ENCODE measurements at places on chromosomes 4 and X.

GRCh38 chr4:140557831-140558435 is 10.8 kb downstream of the UCP1 start:
- no peak for DNase-seq

DNA sequence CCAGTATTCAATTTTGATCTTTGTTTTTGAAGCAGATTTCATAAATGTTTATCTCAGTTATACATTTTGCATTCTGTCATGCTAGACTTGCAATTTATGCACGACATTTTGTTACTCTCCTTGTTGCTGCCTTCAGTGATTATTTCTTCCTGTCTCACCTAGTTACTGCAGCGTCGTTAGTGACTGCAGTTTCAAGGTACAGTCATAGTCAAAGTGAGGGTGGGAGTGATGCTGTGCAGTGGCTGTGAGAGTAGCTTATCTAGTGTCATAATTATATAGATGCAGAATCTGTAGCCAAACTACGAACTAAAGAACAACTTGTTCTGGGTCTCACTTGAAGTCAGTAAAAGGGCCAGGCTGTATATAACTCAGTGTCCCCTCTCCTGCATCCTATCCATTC is 69.8 kb downstream of the GPR101 start:
- DNase-seq: no peak

DNA sequence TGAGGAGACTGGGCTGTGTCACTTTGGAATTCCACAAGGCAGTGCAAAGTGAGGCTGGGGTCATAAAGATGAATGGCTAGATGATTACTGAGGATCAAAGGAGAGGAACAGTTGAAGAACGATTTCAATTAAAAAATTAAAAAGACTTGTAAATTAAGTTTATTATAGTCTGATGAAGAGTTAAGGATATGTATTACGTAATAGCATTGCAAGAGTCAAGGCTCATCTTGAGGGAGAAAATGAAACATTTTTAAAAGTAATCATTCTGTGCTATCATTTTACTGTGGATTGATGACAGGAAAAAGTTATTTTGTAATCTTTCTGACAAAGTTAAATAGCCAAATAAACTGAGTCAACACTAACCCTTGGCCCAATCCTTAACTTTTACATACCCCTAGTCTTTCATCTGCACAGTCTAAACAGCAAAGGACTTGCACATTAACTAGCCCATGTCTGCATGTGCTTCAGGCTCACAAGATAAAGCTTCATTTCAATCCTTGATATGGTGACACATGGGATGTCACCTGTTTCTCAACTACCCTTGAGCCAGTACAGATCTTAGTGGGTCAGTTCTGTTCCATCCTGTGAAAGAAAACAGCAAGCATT is 465.5 kb upstream of the CTSO start:
- no peak for DNase-seq

DNA sequence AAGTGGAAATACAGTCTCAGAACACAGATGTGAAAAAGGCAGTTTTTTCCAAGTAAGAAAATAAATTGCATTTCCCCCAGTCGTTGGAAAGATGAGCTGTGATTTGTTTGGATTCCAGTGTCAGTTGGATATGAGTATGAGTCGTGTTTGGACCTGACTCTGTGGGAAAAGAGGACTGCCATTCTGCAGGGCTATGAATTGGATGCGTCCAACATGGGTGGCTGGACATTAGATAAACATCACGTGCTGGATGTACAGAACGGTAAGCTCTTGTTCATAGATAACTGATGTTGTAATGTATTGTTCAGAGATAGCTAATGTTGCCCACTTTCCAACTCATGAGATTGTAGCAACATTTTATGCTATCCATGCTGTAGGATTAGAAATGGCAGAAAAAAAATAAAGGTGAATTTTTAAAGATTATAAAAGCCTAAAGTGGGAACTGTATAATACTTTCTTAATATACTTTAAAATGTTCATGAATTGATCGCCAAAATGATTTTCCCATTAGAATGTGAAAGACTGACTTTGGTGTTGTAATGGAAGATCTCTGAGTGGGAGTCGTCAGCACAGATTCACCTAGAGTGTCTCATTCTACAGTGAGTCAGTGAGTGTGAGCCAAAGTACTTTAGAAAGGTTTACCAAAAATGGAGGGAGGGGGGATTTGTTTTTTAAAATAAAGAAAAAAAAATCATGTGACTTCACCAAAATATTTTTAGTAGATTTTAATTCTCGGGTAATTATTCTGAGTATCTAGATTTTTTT is 178.7 kb downstream of the DCTD start:
- DNase-seq: no peak

DNA sequence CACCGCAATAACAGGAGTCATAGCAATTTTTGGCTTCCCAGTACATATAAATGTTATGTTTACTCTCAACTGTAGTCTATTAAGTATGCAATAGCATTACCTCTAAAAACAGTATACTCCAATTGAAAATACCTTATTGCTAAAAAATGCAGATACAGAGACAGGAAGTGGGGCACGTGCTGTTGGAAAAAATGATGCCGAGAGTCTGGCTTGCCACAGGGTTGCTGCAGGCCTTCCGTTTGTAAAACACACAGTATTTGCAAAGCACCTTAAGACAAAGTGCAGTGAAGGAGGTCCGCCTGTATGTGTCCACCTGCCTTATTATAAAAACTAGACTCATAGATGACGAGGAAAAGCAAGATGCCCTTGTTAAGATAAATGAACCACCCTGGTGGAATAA is 23.5 kb downstream of the CD99 start:
- DNase-seq: no peak

DNA sequence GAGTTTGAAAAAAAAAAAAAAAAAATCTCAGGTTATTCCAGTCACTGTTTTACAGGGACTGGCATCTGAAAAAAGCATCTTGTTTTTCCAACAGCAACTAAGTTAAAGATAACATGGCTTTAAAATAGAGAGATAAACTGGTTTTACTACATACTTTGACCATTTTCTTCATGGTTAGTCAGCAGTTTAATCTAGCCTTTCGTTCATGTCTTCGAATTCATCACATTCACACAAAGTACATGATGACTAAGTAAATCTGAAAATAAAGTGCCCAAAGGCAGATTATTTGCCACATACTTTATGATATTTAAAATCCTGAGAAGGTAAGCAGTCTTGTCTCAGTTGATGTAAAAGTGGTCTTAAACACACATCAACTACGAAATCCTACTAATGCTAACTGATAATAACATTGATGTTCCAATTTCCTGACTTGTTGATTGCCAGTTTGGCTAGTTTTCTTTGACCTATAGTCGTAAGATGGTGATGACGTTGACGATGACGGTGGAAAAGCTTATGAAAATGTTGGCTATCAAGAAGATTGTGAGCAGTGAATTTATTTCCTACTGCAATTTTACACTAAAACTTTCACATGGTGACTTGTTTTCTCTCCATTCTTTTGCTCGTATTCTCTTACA is 540.5 kb upstream of the BOD1L1 start:
- no peak for DNase-seq

GRCh38 chr4:151854731-151855130 is 93.9 kb upstream of the GATB start:
- no peak for DNase-seq

GRCh38 chrX:9488586-9488985 is 23.7 kb downstream of the TBL1X start:
- no peak for DNase-seq

GRCh38 chrX:53049127-53049517 is 533 bp downstream of the GPR173 start:
- DNase-seq: peak; percentile 10

- DNase-seq: no peak
These were observed 76.2 kb downstream of the CXCL13 start for GRCh38 chr4:77681792-77682191.

GRCh38 chrX:153970357-153971123 is 1.1 kb downstream of the HCFC1 start:
- DNase-seq: peak; percentile 34

DNA sequence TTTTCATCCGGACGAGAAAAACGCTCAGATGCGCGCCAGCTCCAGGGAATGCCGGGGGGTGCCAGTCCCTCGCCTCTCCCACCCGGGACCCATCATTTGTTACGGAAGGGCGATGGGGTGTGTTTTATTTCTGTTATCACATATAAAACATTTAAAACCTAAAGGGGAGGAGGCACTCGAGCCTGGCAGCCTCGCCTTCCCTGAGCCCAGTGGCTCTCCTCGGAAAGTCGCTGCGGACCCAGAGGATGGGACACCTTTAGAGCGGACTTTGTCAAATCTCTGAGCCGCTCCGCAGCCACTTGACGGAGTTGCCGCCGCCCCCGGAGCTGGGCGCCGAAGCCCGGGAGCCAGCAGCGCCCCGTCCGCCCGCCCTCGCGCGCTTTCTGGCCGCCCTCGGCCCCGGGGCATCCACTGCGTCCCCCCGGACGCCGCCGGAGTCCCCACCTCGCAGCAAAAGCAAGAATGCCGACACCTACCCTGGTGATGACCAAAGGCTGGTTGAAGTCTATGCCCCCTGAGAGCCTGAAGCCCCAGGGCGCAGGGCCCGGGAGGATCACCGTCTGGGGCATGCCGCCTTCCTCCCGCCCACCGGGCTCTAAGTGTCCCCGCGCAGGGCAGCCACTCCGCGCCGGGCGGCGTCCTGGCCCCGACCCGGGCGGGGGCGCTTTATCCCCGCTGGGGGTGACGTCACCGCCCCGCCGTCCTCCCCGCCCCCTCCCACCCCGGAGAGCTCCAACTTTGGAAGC is at the start of gene PDLIM3:
Gene PDLIM3, minus strand, starts transcription at position 642 of the 746 bp plus-strand sequence. Its CDS starts 73 bp downstream, at position 569.
- peak; percentile 46 for DNase-seq

GRCh38 chr4:7410446-7410845 is 24.3 kb downstream of the PSAPL1 start:
- peak; percentile 15 for DNase-seq

GRCh38 chr4:66769441-66769840 is 775.9 kb downstream of the CENPC start:
- DNase-seq: no peak

DNA sequence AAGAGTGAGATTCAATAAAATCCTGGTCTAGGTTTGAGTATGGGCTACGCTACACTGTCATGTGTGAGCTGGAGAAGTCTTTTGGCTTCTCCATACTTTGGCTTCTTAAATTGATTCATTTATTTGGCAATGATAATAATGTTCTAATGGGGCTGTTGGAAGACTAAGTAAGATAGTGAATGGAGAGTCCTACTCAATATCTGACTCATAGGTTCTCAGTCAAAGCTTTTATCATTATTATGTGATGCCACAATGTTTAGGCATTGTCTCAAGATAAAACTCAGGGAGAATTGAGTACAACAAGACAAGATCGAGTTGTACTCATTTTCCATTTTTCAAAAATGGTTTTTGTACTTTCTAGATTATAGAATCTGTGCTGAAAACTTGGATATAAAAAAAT is 92.5 kb upstream of the VEGFC start:
- DNase-seq: no peak

DNA sequence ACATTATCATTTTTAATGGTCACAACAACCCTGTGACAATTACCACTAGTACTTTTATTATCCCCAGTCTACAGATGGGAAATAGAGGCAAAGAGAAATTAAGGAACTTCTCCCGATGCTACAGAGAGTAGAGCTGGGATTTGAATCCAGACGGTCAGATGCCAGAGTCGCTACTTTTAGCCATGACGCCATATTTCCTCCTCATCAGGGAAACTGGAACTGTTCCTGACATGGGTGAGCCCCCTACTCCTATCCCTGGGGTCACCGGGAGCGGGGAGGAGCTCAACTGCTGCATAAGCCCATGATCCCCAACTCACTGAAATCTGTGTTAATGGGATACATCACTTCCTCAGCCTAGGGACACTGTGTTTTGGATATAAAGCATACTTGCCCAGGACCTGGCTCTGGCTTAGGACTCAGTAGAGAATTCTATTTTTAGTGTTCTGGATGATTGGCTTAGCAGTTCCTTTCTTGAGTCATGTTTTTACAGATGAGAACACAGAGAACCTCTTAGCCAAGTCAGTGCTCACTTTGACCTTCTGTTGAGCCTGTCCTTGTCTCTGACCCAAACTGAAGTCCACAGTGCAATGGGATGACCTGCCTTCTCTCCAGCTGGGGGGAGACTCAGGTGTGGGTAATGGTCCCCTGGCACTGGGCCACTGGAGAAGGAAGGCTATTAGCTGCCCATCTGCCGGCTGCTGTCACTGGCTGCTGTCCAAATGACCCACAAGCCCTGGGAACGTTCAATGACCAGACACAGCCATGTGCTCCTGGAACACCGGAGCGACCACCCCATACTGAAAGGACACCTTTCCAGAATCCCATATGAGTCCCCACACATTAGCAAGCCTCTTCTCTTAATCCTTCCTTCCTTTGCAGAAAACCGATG is 90.8 kb upstream of the SHISA3 start:
- peak; percentile 33 for DNase-seq

- no peak for DNase-seq
These were observed 124.5 kb upstream of the CASK start for GRCh38 chrX:42047886-42048285.

DNA sequence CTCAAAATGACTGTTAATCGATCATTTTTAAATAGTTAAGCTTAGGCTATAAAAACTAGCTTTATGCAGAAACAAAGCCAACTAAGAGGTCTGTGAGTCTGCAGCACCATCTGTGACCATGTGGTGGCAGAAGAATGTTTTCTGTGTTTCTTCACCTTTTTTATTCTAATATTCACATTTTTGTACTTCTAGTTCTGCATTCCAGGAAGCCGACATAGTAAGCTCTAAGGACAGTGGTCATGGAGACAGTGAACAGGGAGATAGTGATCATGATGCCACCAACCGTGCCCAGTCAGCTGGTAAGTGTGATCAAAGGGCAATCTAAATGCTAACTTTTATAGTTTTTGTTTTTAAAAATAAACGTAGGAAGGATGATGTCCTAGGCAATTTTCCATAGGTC is 5.6 kb downstream of the PCDH10 start:
- no peak for DNase-seq

GRCh38 chrX:101595739-101596419 is 21.9 kb downstream of the ARMCX6 start:
- peak; percentile 37 for DNase-seq

GRCh38 chr4:153211986-153212728 is 7.9 kb downstream of the TRIM2 start:
- no peak for DNase-seq

DNA sequence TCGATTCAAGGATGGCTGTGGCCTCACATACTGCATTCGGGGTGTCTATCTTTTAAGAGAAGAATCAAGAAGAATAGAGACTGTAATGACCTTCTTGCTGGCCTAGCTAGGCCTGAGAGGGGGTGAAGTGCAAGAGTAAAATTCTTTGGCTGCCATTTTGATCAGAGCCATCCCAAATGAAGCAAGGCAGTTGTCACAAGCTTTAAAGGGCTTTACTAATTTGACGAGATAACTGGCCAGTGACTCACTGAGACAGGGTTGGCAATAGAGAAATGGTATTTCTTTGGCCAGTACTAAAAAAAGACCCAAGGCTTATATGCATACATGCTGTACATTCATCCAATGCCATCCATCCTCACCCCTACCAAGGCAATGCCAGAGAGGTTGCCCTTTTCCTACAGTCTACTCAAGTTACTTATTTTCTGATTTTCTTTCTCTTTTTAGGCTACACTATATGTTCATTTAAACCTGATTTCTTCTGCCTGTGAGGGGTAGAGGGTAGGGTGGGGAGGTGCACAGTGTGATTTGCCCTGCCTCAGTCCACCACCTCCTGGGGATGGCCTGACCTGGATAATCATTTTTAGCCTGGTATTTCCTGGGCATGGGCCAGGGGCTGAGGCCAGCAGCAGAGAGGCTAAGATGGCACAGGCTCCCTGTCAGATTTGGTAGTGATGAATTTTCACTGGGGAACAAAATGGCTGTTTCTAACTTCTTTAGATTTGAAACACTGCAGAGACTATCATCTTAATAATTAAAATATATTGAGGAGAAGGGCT is 32.2 kb downstream of the ATG4A start:
- DNase-seq: no peak

Data from NCI-H1092 treated with DMSO at 0.1 percent for 48 hours (cell line).